Smooth muscle cell of the brain vasculature (primary cell): ENCODE measurements at places on chromosomes 2 and 18.

GRCh38 chr2:37652199-37652640 lies 19.2 kb downstream of the CDC42EP3 start:
- DNase-seq = peak; percentile 72

DNA sequence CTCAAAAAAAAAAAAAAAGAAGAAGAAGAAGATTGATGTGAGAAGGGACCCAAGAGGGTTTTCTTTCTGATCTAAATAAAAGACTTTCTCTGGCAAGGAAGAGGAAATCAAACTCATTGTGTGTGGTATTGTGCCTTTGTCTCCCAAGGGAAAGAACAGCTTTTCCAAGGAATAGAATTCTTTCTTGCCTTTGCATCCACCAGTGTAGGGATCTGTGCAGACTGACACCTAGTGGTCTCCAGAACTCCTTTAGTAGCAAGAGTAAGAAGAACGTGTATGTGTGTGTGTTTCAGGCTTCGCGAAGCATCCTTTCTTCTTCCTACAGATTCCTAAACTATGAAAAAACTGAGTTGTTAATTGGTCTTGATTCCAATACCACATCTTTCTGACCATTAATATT lies 33.5 kb upstream of the CRIM1 start:
- DNase-seq = peak; percentile 3

- no peak for DNase-seq
Measured at GRCh38 chr2:3248754-3249475, 128.7 kb downstream of the EIPR1 start.

DNA sequence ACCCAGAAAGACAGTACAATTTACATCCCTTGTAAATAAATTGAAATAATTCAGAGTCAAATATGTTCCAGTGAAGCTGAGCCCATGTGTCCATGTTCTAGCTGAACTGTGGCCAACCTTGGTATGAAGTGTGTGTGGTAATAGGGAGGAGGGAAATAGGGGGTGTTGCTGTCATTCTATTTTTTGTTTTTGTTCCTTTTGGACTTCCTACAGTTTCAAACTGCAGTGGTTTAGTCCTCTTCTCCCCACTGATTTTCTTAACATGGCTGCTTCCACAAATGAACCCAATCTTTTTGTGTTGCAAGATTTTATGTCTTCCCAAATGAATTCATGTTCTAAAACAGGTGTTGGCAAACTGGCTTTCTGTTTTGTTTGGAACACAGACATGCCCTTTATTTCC lies 156.9 kb downstream of the CCBE1 start:
- DNase-seq = no peak

DNA sequence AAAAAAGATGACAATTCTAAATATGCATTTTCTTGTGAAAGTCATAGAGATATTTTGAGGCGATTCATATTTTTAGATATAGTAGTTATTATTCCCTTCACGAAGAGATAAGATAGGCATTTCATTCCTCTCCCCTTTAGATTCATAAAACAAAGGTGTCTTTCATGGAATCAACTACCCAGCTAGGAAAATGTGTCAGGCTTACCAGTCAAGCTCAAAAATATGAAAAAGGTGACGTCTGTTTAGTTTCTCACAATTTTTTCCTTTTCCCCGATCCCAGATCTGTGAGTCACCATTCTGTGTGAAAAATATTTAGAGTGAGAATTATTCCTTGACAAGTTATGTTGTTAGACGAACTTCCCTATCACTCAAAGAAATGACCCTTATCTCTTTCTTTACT lies 95.4 kb upstream of the FN1 start:
- no peak for DNase-seq

DNA sequence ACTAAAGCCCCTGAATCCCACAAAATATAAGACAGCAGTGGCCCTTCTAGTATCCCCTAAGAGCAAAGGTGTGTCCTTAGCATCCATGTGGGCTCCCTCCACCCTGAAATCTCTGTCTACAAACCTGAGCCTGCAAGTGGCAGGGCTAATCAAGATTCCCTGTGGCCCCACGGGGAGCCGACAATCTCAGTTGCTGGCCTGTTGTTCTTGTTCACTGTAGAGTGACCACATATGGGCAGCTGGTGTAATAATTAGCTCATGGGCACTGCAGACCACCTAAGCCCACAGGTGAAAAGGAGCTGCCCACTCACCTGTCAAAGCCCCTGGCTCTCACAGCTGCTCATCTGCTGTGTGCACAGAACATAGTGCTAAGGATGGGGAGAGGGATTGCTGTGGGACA lies 102.3 kb downstream of the MRO start:
- DNase-seq = no peak

DNA sequence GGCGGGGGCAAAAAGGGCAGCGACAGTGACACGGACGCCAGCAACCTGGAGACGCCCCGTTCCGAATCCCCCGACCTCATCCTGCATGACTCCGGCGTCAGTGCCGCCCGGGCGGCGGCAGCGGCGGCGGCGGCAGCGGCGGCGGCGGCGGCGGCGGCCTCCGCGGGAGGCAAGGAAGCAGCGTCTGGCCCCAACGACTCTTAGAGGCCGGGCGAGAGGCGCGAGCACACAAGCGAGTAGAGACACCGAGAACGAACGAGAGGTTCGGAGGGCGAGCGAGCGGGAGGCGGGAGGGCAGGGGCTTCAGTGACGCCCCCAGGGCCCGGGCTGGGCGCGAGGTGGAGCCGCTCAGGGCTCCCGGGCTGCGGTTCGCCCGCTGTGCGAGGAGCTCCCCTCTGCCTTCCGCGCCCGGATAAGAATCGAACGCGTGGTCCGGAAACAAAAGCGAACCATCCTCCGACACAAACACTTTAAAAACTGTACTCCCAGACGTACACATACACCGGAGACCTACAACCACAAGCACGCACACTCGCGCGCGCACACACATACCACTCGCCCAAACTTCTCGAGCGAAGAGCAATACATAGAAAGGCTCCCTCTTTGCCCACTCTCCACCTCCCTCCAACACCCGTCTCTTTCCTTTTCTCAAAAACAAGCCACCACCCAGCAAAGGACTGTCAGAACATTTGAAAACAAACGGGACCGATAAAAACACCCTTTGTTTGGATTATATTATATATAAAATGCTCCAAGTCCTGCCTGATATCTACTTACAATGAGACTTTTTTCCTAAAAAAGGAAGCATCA lies 2.8 kb downstream of the SP9 start:
- no peak for DNase-seq

DNA sequence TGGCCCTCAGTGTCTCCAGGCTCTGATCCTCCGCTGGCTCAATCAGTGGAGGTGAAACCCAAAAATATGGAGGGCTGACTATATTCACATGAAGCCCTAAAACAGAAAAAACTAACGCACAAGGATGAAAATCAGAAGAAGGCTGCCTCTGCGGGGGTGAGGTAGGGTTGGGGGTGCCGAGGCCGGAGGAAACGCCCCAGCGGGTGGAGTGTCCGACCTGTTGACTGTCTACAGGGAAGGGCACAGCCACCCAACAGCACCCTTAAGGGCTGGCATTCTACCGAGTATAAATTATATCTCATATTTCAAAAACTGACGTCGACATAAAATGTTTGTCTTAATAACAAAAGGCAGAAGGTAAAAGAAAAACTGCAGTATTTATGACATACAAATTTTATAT lies 223.5 kb downstream of the HDAC4 start:
- DNase-seq = no peak
